ENCODE measurements at places on chromosomes 3 and 15.

DNA sequence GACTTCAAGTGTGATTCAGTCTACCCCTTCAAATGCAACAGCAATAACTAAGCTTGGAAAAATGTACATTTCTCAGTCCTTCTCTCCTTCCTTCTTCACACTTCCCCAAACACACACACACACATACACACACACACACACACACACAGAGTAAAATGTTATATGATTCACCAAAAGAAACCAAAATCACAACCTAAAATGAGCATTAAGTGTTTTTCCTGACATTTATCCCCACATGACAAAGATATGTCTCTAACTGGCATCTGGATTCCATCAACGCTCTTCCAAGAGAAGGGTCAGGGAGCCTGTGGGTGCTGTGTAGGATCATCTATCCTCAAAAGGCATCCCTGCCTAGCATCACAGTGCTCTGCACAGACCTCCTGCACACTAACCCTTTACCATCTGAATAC is 21.0 kb downstream of the PDZRN3 start:
- no peak for DNase-seq

DNA sequence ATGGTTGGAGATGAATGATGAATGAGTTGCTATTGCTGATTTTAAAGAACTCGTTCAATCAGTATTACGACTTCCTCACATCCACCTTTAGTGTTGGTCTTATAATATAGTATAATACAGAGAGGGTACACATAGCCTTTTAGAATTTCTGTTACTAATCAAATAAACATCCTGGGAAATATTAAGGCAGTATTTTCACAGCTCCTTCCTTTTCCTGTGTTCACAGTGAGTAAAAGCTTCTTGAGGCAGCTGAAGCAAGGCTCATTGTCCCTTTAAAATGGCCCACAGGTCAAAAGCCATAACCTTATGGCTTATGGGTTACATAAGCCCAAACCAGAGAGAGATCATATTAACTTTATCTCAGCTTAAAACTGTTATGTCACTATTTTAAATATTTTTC is 1.3 kb upstream of the BTLA start:
- DNase-seq = no peak

- DNase-seq = no peak
Observed at GRCh38 chr3:84109911-84110310, 848.9 kb upstream of the CADM2 start.

DNA sequence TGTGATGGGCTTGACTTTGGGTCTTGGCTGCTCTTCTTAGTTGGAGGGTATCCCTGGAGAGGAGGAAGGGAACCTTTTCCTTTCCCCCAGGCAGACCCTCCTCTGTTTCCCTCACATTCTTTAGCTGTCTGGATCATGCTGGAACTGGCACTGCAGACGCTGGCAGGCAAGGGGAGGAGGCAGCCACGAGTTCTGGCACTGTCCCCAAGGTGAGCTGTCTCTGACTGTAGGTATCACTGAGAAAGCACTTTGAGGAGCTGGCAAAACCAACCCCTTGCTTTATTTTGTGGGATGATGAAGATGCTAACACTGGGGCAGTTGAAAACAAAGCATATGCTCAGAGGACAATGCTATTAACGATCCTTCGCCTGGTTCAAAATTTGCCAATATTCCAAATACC is 175.0 kb downstream of the SOX2 start:
- DNase-seq = no peak

DNA sequence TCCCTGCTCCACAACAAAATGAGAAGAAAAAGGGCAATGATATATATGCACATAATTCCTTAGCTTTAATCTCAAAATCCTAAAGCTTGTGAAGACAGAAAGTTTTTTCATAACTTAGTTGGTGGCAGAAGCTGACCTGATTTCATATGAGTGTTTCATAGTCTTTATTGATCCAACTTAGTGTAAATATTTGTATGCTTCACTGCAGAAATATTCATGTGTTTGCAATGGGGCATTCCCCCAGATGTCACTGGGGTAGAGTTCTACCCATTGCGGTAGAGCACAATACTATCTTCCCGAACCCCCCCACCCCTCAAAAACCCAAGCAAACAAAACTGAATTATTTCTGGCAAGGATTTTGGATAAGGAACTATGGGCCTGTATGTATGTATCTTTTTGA is 221.2 kb downstream of the THRB start:
- no peak for DNase-seq

- DNase-seq = no peak
Observed at GRCh38 chr15:27550635-27551034, 548.5 kb downstream of the OCA2 start.

GRCh38 chr15:100033140-100033857 is 300.1 kb upstream of the LYSMD4 start:
- no peak for DNase-seq

- DNase-seq = no peak
Observed at GRCh38 chr3:177493091-177493490, 295.8 kb upstream of the TBL1XR1 start.

- DNase-seq = no peak
Observed at GRCh38 chr3:39727415-39727814, 82.0 kb upstream of the MYRIP start.

DNA sequence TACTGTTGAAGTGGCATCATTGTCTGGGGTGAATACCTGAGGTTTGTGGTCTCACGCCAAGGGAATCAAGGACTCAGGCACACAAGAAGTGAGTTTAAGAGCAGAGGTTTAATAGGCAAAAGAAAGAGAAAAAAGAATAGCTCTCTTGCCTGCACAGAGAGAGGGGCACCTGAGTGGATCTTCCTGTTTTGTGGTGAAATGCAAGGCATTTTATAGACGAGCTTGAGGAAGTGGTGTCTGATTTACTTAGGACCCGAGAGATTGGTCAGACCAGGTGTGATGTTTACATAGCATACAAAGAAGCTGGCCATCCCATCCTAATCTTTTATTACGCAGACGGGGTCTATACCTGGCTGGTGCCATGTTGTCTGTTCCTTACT is 13.2 kb downstream of the CCR5 start:
- DNase-seq = no peak

- peak; percentile 7 for DNase-seq
Observed at GRCh38 chr3:112908252-112908651, 61.6 kb upstream of the CD200R1L start.

DNA sequence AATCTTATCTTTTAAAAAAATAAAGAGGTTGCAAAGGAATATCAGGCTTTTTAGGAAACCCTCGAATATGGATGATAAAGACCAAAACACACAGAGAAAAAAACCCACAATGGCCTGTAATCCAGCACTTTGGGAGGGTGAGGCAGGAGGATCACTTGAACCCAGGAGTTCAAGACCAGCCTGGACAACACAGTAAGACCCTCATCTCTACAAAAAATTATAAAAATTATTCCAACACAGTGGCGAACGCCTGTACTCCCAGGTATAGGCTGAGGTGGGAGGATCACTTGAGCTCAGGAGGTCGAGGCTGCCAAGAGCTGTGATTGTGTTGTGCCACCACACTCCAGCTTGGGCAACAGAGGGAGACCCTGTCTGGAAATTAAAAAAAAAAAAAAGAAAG is 30.8 kb downstream of the RAF1 start:
- DNase-seq = no peak

- DNase-seq = no peak
Observed at GRCh38 chr3:155667988-155668387, 76.9 kb downstream of the PLCH1 start.

DNA sequence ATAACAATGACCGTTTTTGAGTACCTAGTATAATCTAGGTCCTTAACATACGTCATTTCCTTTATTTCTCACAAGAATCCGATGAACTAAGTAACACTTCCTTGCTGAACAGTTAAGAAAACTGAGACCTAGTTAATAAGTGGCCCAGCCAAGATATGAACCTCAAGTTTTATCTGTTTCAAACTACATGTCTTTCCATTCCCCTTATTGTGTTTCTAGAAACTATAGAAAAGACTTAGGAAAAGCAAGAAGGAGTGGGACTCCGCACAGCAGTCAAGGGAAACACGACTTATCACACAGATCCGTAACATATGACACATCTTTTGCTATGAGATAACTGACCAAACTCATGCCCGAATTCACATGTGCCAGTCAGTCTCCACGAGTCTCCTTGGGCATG is 221.2 kb upstream of the ADAMTS9 start:
- no peak for DNase-seq

DNA sequence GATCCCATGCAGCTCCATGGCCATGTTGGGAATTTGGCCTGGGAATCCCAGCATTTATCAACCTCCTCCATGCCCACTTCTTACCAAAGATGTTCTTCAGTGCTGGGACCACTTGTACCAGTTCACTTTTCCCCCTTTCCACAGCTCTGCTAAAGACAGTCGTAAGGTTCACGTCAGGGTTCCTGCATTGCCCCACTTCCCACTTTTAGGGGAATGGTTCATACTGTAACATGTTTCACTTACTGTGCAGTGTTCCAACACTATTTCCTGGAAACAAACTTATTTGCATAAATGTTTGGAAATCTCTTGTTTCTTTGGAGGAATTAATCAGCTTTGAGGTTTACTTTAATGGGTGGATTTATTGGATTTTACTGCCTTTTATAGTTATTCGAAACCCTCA is 17.0 kb downstream of the APH1B start:
- DNase-seq = no peak

DNA sequence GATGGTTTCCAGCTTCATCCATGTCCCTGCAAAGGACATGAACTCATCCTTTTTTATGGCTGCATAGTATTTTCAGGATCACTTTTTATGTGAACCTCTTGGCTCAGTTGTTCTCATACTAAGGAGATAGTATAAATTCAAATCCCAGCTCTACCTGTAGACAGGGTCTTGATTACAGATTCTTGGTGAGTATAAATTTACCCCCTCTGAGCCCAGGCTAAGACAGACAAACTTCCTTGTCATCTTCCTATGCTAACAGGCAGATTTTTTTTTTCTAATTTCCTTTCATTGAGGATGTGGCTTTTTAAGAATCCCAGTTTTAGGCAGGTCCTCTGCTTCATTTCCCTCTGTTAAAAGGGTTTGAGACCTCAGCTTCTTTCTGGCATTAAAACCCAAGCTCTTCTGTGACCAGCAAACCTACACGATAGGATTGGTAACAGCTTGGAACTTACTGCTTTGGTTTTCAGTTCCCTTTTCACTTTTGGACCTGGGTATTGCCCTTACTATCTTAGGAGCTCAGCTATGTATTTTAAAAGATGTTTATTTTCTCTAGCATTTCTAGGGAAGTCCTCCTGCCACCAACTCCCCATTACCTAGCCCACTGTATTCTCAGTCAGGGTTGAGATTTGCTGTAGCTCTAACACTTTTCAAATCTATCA is 72.5 kb downstream of the VPS8 start:
- no peak for DNase-seq

DNA sequence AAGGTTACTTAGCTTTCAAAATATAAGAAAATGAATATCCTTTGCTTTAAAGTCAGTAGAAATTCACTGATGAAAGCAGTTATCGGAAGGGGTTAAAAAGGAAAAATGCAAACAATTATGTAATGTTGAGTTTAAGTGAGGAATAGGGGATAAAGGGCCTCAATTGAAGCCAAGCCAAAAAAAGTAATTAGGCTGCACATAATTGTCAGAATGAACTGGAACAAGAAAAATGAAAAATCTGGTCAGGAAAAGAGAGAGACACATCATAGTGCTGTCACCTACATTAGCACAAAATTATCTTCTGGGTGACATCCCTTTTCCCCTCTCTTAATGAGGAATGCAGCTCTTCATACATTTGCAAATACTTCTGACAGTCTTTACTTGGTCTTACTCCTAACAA is 48.8 kb upstream of the PIK3R4 start:
- DNase-seq = no peak

DNA sequence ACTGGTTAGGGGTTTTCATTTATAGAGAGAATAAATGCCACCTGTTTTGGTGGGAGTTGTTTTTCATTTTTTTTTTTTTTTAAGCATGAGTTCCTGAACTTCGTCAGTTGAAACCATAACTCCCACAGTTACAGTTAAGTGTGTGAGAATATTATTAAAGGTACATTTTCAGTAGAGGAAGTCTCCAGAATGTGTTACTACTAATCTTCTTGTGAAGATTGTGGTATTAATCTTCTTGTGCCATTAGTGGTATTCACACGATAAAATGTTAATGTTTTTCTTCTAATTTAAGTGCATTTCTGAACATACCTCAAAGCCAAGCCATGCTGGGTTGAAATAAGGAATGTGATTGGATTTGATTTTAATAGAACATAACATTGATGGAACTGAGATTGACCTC is 437.9 kb upstream of the GOLIM4 start:
- DNase-seq = no peak

- DNase-seq = no peak
Observed at GRCh38 chr3:36496684-36497633, 116.7 kb downstream of the STAC start.

GRCh38 chr3:163071713-163072112 is 1575.1 kb downstream of the OTOL1 start:
- no peak for DNase-seq

DNA sequence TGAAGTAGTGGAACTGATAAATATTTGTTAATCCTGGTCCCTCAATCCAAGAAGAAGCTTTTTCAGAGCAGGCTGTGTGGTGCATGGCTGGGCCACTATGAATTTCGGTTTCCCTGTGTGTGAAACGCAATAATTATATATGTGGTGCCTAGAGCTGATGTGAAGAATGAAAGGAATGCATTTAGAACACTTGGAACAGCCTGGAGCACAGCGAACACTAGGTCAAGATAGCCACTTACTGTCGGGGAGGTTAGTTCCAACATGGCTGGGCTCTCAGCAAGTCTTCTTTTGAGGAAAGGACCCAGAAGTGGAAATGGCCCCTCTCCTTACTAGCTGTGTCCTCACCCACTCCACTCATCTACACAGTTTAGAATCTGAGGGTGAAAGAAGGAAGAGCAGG is 245.7 kb downstream of the FHIT start:
- no peak for DNase-seq

GRCh38 chr15:50764461-50765194 is 878 bp downstream of the SPPL2A start:
- DNase-seq = peak; percentile 34

DNA sequence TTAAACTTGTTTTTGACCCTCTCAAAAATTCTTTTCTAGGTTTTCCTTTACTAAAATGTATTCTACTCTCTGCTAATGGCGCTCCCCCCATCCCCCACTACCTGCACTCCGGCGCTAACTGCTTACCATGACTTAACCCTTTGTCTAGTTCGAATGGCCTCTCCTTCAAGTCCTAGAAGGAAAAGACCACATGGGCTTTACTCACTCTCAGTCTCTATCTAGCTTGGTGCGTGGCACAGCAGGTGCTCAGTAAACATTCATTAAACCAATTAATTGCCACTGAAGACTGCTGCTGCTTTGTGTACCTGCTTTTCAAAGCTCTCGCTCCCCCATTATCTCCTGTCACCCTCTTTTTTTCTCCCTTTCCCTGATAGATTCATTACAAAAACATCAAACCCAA is 457.7 kb upstream of the THRB start:
- DNase-seq = no peak

Measured in CD4-positive, alpha-beta T cell treated with Interleukin-2 at 100 ng/mL for 4 hours (primary cell).